Occipital lobe (tissue), 3 donors: ENCODE measurements at places on chromosomes 12 and 14. TPM values are rescaled to one million over a fixed set of nuclear protein-coding genes. Genes with fewer than 3 reads are reported as not detected.

The RFX4 gene
- 3.6 TPM for total RNA-seq

The CMKLR1 gene
- total RNA-seq: 1.7 TPM

The KRT80 gene
- total RNA-seq: not detected

The TPPP2 gene
- total RNA-seq: not detected

The EMP1 gene
- total RNA-seq: 6.6 TPM

The ISCU gene
- 36.2 TPM for total RNA-seq

The LRP6 gene
- 95.3 TPM for total RNA-seq

The C14orf180 gene
- total RNA-seq: not detected

The SLC17A8 gene
- total RNA-seq: 1.2 TPM

The SPIC gene
- total RNA-seq: 0.16 TPM

The RERGL gene
- 1.7 TPM for total RNA-seq

The PTGDR gene
- 0.31 TPM for total RNA-seq

The PROX2 gene
- not detected for total RNA-seq

The PLEKHG7 gene
- total RNA-seq: not detected

The COL2A1 gene
- 0.78 TPM for total RNA-seq

The MSI1 gene
- 7.5 TPM for total RNA-seq

The MYBPC1 gene
- 2.0 TPM for total RNA-seq

The HOXC6 gene
- total RNA-seq: not detected

The ALDH1L2 gene
- total RNA-seq: 9.7 TPM

The PTCSC3 gene
- total RNA-seq: not detected

The PLD4 gene
- 5.8 TPM for total RNA-seq

The MYO1H gene
- 0.16 TPM for total RNA-seq

The CAPS2 gene
- total RNA-seq: 10.0 TPM

The DIO3 gene
- total RNA-seq: not detected
